ENCODE measurements at places on chromosomes 2 and 18. TPM values are rescaled to one million over a fixed set of nuclear protein-coding genes. Genes with fewer than 3 reads are reported as not detected.

Gene OTOS
- 1.2 TPM for total RNA-seq

Gene CD226
- 0.66 TPM for total RNA-seq

Gene IL36A
- total RNA-seq = not detected

Gene CAPN14
- total RNA-seq = 0.33 TPM

Gene HAAO
- 6.3 TPM for total RNA-seq

Gene CDK5R2
- under 0.01 TPM for total RNA-seq

Gene GALNT14
- total RNA-seq = 0.66 TPM

Gene GRB14
- total RNA-seq = 0.29 TPM

Gene CDH2
- 6.3 TPM for total RNA-seq

Gene ANKRD30BL
- total RNA-seq = not detected

Gene ESPNL
- total RNA-seq = 9.8 TPM

Gene TGFA
- 0.73 TPM for total RNA-seq

Gene ECEL1
- not detected for total RNA-seq
